ENCODE measurements at places on chromosomes 3 and 15. TPM values are rescaled to one million over a fixed set of nuclear protein-coding genes. Genes with fewer than 3 reads are reported as not detected.

The CGNL1 gene
- total RNA-seq = 38.3 TPM

The PTH1R gene
- total RNA-seq = 13.0 TPM

The MASP1 gene
- total RNA-seq = 172 TPM

The GRK7 gene
- 0.98 TPM for total RNA-seq

The CLRN1 gene
- not detected for total RNA-seq

The MOBP gene
- not detected for total RNA-seq

The WWTR1 gene
- total RNA-seq = 181 TPM

The SLC24A5 gene
- total RNA-seq = not detected

The SLMAP gene
- total RNA-seq = 102 TPM

The SLC27A2 gene
- 3.2 TPM for total RNA-seq

The RHOV gene
- total RNA-seq = 32.9 TPM

The SLCO2A1 gene
- 40.3 TPM for total RNA-seq

The EPHA3 gene
- total RNA-seq = 24.1 TPM

The P2RY1 gene
- total RNA-seq = 17.9 TPM

The OR5K2 gene
- not detected for total RNA-seq

The MYH15 gene
- total RNA-seq = not detected

The RTP4 gene
- total RNA-seq = 0.98 TPM

The CSTA gene
- 95.5 TPM for total RNA-seq

The DUOXA2 gene
- 1.5 TPM for total RNA-seq

The KBTBD8 gene
- 0.49 TPM for total RNA-seq

The GOLGA6L7 gene
- total RNA-seq = not detected

The TRA2B gene
- 145 TPM for total RNA-seq

The PIGBOS1 gene
- total RNA-seq = 6.4 TPM

The PTX3 gene
- total RNA-seq = 29.2 TPM

The CCR5 gene
- 3.9 TPM for total RNA-seq

The RNU6-1 gene
- not detected for total RNA-seq

The ENTPD3 gene
- 3.9 TPM for total RNA-seq

The SYNPR gene
- total RNA-seq = not detected

The CYP8B1 gene
- not detected for total RNA-seq

The TGM5 gene
- total RNA-seq = 8.3 TPM

The CHRNA7 gene
- total RNA-seq = 10.1 TPM

The PAQR5 gene
- 9.1 TPM for total RNA-seq

The EPB42 gene
- not detected for total RNA-seq

The NR2E3 gene
- 0.98 TPM for total RNA-seq

The SCG5 gene
- total RNA-seq = 6.1 TPM

The KLHL6 gene
- 1.7 TPM for total RNA-seq

The HTR3E gene
- not detected for total RNA-seq

The CHDH gene
- 1.7 TPM for total RNA-seq

The SCN5A gene
- total RNA-seq = 9.3 TPM

The PLA2G4D gene
- total RNA-seq = 26.5 TPM

The ZNF445 gene
- 8.8 TPM for total RNA-seq

The TUSC7 gene
- total RNA-seq = not detected
